Right renal pelvis (tissue), 4 donors: ENCODE measurements at places on chromosomes 13 and 19.

DNA sequence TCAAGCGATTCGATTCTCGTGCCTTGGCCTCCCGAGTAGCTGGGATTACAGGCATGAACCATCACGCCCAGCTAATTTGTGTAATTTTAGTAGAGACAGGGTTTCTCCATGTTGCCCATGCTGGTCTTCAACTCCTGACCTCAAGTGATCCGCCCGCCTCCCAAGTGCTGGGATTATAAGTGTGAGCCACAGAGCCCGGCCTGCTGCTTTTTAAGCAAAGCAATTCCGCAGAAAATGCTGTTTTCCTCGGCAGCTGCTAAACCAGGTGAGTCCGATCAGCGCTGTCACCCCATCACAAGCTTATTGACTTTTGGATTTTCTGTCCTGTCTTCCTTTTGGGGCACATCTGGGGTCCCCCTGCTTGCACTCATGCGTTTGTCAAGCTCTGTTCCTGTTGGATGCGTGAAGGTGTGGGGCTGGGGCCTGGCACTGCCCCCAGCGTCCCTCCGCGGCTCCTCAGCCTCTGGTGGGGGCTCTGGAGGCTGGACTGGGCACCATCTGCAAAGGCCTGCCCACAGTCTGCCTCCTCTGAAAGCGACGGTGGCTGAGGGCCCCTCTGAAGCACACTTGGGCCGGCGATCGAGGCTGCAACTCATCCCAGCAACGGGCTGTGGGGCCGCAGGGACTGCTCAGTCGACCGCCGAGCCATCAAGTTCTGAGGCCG is 25.7 kb downstream of the CEBPG start:
- no peak for DNase-seq

- DNase-seq = peak; percentile 27
These were observed 34.6 kb upstream of the SLC46A3 start for GRCh38 chr13:28753208-28753892.

- no peak for DNase-seq
These were observed 5.9 kb downstream of the ARHGEF1 start for GRCh38 chr19:41888926-41889325.

GRCh38 chr19:49287141-49287770 is 37.7 kb downstream of the SLC6A16 start:
- no peak for DNase-seq

GRCh38 chr19:46321653-46322052 is 24.8 kb downstream of the HIF3A start:
- no peak for DNase-seq

DNA sequence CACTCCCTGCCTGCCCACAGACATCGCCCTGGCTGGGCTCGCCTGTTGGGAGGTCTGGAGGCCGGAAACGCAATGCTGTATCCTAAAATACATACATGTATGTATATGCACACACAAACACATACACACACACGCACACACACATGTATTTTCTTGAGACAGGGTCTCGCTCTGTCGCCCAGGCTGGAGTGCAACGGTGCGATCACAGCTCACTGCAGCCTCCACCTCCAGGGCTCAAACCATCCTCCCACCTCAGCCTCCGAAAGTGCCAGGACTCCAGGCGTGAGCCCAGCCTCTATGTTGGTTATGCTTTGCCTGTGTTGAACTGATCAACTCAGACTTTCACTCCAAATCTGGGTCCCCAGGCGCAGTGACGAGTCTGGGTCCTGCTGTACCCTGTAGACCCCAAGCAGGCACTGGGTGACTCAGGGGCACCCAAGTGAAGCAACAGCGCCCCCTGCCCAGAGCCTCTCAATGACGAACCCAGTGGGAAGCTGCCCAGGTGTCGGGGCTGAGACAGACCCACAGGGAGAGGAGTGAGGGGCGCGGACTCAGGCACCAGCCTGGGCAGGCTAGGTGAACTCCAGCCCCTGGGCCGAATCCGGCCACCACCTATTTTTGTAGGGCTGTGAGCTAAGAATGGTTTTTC is 27.4 kb upstream of the CACTIN start:
- DNase-seq = no peak

- DNase-seq = no peak
These were observed 29.1 kb upstream of the PCDH9 start for GRCh38 chr13:67259208-67259607.

GRCh38 chr13:76886292-76887075 is at the start of gene KCTD12:
Gene KCTD12 (minus strand): TSS chr13:76886405. CDS start chr13:76886148, 257 bp downstream.
- peak; percentile 81 for DNase-seq

DNA sequence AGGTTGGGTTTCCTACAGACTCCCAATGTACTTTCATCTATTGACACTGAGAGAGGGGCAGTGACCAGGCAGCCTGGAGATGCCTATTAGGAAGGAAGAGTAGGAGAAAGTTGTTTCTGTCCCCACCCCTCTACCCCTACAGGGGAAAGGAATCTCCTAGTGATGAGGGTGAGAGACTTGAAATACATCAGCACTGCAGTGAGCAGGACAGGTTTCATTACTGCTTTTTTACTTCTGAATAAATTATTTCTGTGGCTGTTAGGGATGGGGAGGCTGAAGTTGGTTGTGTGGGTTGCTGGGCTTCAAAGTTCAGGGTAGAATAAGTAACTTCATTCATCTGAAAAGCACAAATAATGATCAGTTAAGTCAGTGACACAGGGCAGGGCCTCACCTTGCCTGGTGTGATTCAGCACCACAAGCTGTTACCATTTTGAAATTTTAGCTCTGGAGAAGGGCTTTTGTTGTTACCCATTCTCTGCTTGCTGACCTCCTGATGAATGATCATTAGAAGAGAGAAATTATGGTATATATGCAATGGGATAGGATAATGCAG is 19.3 kb downstream of the CEACAM1 start:
- no peak for DNase-seq

DNA sequence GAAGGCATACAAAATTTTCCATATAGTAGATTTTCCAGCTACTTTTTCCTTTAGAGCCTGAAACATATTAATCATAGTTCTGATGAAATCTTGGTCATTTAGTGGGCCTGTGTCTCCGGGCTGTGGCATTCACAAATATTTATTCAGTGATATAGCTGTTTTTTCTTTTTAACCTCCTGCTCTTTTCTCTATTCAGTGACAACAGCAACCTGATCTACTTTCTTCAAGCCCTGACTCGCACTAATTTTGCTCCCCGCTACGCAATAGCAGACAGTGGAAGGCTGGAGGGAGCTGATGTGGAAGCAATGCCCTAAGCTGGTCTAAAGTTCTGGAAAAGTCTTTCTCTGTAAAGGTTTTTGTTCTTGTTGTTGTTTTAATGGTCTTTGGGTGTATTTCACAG is 289.7 kb downstream of the SLITRK6 start:
- DNase-seq = no peak

DNA sequence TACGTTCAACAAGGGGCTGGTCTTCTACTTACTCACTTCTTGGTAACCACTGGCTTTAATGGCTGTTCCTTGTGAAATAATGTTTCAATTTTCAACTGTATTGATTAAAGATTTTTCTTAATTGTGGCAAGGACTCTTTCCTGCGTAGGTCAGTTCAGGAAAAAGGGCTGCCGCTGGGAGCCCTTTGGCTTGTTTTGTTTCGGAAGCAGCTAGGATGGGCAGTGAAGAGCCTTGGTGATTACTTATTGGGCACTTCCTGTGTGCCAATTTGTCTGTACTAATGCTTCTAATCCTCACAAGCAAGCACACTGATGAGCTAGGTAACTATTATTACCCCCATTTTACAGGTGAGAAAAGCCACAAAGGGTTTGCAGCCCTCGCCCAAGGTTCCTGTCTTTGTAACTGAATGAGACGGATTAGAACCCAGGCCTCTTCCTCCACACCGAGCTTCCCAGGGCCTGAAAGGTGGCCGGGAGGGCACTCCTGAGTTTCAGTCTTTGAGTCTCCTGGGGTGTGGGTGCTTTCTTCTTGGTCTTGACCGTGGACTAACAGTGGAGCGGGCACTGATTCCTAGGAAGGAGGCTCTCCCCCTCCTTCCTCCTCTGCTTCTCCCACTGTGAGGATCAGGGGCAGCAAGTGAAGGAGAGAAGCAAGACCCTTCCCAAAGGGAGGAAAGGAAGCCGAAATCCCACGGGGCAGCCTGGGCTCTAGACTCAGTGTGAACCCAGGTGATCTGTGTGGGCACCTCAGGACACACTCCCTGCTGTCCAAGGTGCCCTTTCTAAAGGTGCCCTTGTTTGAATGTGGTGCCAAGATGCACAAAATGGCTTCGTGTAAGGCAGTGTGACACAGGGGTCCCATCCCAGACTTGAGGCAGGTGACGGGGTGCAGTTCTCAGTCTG is 3.7 kb downstream of the COL4A2 start:
- DNase-seq = no peak

DNA sequence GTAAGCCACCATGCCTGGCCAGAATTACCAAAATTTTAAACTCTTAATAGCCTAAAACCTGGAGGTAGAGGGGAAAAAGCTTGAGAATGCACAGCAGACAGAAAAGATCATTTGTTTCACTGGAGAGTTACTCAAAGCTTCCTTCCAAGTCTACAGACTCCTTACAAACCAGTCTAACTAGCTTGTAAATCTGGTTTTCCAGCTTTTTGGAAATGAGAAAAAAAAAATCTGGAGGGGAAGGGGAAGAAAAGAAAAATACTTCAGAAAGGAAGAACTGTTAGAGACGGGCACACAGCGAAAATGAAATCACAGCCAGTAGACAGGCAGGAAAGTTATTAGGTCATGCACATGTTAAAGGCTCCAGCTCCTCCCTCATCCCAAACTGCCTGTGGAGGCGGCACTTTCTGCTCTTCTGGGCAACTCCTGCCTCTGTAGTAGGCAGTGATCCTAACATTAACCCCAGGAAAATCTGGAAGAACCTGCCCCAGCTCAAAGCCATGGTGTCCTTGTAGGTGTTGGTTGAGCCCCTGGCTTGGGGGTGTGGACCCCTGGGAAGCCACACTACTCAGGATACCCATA is 17.3 kb downstream of the PARP4 start:
- DNase-seq = no peak

DNA sequence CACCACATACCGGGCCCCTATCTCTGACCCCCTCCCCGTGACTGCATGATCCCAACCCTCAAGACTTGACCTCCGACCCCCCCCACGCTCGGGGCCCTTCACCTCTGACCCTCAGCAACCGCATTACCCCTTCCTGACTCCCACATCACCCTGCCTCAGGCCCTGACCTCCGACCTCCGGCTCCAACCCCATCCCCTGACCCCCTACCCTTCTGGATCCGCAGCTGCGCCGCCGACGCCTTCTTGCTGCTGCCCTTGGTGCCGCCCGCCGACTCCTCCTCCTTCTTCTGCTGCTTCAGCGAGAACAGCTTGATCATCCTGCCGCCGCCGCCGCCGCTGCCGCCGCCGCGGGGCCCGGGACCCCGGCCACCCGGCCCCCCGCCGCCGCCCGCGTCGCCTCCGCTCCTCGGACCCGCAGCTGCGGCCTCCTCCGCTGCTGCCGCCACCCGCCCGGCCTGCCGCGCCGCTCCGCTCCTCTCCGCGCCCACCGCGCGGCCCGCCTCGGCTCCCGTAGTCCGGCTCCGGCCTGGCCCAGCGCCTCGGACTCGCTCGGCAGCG is at the start of gene UBE2M:
TSS of gene UBE2M (minus strand) at position 546 of the 557 bp plus-strand sequence. CDS start at position 316, 230 bp downstream.
- DNase-seq = no peak

DNA sequence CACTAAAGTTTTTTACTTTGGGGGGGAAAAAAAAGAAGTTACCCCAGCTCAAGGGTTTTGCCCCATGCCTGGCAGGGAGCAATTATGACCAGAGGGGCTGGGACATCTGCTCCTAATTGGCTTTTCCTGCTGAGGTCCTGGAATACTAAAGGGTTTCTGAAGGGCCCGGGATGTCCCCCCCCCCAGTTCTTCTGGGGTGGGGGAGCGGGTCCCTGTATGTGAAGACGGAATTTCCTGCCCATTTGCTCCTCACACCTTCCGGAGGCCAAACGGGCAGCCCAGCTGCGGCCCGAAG is 1.1 kb upstream of the DLL3 start:
- no peak for DNase-seq

- peak; percentile 35 for DNase-seq
These were observed 109.4 kb downstream of the KCTD15 start for GRCh38 chr19:33905937-33906577.

DNA sequence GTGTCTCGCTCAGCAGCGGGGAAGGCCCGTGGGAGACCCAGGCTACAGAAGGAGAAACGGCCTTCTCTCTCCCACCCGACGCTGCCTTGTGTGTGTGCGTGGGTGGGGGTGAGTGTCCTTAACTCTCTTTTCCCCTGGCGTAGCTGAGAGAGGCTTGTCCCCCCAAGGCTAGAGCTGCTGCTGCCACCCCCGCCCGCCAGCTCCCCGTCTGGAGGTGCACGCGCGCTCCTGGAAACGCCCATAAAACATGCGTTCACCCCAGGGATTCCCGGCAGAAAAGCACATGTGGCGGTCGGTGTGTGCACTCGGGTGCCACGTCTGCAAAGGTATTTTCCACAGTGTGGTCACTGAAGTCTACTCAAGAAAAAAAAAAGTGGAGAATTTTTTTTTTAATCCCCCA is 36.1 kb downstream of the GADD45B start:
- no peak for DNase-seq

- no peak for DNase-seq
These were observed 29.7 kb downstream of the NKPD1 start for GRCh38 chr19:45130888-45131615.

- no peak for DNase-seq
These were observed 13.3 kb downstream of the APOC1 start for GRCh38 chr19:44927746-44928145.
